NCI-H526 treated with DMSO at 0.1 percent for 48 hours (cell line): ENCODE measurements at places on chromosomes 4 and X.
A peak's percentile ranks its signal among the peaks of the same experiment; 100 is the strongest.

GRCh38 chrX:63050225-63050624, 300.9 kb downstream of the SPIN4 start:
- no peak for DNase-seq

GRCh38 chr4:80306260-80306659, 29.3 kb upstream of the CFAP299 start:
- no peak for DNase-seq

DNA sequence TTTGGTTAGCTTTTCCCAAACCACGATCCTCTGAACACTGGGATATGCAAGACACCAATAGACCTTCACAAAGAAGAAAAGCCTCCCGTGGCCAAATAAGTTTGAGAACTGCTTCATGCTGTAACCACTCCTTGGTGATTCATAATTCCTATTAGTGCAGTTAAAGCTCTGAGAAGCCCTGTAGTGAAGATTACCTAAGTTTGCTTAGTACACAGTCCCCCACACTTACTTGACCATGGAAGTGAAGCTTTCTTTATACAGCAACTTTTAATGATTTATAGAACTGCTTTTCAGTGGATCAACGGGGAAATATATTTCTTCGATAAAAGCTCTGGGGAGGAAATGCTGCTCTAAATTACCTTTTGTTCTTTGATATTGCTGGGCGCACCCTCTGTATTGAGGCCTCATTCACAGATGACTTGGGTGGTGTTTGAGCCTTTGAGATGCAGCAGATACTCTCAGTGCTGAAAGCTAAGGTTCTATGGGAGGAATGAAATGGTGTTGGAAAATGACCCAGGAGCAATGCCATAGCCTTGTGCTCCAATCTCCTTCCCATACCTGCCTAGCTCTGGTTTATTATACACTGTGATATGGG, 67.4 kb downstream of the CBLL2 start:
- no peak for DNase-seq

DNA sequence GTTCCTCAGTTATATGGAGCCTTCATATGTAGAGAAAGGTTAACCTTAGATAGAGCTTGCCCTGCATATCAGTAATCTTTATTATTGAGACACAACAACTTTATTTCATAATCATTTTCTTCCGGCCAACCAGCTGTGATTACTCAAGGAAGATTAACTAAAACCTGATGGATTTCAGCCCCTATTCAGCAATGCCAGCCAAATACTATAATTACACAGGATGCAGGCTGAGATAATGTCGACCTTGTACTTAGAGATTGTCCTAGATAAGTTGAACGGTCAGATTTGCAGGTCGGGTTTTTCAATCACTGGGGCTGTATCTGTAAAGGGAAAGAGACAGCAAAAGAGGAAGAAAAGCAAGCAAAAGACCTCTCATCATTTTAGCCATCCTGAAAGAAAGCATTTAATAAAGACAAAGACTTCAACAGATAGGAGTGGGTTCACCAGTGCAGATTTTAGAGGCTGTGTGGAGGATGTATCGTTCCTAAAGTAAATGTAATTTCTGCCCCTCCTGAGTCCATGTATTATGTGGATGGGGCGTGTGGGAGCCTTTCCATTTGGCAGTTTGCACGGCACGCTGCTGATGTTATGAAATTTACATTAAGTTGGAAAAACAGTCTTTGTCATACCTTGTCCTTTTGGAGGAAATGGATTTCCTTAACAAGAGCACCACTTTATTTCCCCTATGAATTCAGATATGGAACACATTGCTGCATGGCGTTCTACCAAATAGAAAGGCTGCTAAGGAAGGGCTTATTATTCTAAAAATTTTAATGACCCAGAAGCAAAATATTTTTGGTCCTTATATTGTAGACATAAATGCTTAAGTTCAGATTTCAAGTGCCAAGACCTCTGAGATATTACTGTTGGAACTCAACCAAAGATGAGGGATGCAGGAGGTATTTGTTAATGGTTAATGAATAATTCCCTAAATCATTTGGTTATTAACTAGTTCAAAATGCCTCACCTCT, 496.7 kb downstream of the SPRY1 start:
- no peak for DNase-seq

GRCh38 chr4:42845586-42845985, 46.9 kb upstream of the GRXCR1 start:
- DNase-seq: no peak

- DNase-seq: peak; percentile 49
Measured at GRCh38 chr4:157221895-157222770, 1.6 kb downstream of the GRIA2 start.

DNA sequence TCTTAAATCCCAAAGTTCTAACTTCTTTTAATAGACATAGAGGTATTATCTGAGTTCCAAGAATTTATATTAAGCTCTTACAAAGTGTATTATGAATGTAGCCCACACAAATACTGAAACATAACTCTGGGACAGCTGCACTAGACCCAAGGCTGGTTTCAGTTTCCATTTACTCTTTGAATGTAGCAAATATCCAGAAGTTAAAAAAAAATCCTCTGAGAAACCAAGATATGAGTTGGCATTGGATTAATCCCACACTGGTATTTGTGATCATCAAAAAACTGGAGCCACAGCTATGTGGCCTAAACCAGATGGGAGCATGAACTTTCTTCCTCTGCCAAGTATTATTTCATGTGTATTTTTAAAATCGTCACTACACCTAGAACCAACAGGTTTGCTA, 23.6 kb upstream of the SMPX start:
- no peak for DNase-seq

DNA sequence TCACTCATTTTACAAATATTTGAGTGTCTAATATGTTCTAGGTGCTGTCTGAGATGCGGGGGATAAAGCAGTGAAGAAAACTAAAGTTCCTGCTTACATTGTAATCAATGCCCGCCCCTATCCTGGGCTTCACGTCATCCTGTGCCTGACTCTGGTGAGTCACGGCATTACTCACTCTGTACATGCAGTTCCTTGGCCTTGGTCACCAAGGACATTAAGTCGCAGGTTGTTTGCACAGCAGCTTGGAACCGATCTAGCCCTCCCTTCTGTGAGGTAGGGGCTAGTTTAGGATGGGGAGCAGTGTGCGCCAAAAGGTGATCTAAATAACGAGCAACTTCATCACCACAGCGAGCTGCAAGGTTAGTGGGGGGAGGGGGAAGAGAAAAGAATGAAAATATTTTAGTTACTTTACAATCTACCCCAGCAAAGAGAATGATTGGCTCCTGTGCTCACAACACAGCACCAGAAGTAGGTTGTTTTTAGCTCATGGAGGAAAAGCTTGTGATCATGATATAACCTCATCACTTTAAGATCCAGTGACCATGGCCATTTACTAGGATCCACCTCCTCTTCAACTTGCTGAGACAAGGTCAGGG, 48.0 kb upstream of the HDAC8 start:
- DNase-seq: no peak

DNA sequence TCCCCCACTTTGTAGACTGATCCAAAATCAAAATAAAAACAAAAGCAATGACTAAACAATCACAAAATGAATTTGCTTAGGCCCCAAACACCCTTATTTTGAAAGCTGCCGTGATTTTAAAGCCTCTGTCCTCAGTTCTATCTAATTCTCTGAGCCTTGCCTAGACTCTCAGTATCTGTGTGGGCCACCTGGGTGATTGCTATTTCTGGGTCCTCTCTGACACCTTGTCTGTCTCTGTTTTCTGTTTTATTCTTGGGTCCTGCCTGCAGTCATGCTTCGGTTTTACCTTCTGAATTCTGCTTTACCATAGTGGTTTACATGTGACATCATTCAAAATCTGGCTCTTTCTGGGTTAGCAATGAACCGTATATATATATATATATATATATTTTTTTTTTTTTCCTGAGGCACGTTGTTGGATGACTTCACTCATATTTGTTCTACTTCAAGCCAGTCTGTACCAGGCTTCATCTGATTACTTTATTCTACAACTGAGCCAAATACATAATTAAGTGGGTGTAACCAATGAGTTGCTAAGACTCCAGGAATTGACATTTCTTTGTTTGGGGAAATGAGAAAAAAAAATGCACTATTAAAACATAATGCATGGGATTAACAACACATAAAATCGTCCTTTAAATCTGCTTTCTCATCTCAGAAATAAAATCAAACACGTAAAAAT, 710.7 kb upstream of the SLIT2 start:
- DNase-seq: no peak

- DNase-seq: no peak
Measured at GRCh38 chr4:77268108-77268507, 111.1 kb downstream of the CCNG2 start.

GRCh38 chr4:181822005-181822375, 421.2 kb upstream of the TENM3 start:
- no peak for DNase-seq

DNA sequence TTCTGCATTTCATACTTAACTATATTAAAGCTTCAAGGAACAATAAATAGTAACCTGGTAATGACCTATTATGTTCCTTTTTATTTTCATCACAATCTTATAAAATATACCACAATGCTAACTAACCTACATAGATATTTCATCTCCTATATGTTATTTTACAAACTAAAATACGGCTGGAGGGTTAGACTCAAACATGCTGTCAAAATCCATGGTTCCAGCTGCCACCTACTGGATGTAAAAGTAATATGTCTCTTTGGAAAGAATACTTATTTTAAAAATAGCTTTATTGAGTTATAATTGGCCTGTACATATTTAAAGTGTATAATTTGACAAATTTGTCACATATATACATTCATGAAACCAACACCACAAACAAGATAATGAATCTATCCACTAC, 15.0 kb downstream of the RGN start:
- no peak for DNase-seq

- DNase-seq: no peak
Measured at GRCh38 chr4:184806711-184807110, 19.1 kb downstream of the ACSL1 start.

DNA sequence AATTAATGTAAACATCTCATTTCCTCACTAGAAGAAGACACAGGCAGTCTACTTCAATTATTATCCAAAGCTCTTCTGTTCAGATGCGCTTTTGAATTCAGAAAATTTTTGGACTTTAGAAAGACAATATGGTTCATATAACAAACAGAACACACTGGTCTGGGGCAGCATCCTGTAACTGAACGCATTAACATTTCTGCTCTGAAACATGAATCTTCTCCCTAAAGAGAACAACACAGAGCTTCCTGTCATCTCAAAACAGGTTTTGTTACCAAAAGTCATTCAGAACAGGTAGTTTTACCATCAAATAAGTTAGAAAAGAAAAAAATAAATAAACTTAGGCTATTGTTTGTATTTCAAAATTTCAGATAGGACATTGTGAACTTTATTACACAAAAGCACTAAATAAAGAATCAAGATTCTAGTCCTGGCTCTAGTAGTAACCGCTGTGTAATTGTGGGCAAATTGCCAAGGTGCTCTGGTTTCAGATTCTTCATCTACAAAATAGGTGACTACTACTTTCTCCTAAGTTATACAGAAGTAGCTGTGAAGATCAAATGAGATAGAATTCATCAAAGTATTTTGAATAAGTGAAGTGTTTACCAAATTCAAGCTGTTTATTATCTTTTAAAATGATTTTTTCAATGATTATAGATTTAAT, 252.3 kb upstream of the RASGEF1B start:
- no peak for DNase-seq

DNA sequence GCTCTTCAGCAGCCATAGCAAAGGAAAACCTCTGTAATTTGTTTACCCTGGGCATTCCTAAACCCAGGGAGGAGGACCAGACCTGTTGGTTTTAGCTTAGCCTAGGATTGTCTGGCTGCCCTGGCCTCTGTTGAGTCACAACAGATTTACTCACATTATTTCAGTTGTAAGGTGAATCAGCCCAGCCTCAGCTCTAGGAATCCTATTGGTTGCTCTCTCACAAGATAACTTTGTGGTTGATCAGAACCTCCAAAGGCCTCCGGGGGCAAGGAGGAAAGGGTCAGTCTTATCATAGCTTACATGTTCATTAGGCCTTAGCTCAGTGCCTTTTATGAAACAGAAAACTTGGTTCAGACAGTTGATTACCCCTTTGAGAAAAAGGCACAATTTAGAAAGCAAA, 41.0 kb downstream of the PDK3 start:
- DNase-seq: no peak

- no peak for DNase-seq
Measured at GRCh38 chrX:5100004-5100403, 1128.7 kb downstream of the NLGN4X start.

DNA sequence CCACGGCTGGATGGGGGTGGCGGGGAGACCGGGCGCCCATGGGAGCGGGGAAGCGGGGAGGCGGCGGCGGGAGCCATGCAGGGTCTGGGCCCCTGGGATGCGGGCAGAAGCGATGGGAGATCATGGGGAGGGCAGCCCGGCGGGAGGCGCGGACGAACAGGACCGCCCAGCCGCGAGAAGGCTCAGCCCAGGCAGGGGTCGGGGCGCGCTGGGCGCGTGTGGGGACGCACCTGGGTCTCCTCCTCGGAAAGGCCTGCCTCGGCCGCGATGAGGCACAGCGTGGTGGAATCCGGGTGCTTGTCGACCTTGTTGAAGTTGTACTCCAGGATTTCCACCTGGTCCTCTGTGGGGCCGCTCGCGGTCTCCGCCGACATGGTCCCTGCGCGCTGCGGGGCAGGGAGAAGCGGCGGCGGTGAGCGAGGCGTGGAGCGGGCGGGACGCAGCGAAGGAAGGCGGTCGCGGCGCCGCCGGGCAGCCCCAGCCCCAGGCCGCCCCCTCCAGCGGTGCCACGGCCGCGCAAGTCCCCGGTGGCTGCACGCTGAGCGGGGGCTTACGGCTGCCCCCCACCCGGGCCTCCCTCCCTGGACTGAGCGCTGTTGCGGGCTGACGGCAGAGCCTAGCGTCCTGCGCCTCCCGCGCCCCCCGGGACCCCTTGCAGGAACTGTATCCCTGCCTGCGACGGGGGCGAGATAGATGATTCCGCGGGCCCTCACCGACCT, 25.3 kb downstream of the HOPX start:
- DNase-seq: no peak

DNA sequence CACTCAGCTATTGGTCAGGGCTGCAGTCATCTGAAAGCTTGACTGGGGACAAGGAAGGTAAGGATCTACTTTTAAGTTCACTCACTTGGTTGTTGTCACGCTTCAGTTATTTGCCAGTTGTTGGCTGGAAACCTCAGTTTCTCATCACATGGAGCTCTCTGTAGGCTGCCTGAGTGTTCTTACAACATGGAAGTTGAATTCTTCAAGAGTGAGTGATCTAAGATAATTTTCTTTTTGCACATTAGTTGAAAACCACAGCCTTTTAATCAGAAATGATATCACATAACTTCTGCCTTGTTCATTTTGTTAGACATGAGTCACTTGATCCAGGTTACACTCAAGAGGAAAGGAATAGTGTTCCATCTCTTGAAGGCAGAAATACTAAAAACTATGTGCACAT, 552.7 kb downstream of the RAPGEF2 start:
- no peak for DNase-seq

- DNase-seq: no peak
Measured at GRCh38 chr4:6491235-6491634, 18.8 kb upstream of the PPP2R2C start.

GRCh38 chr4:4602468-4602867, 60.6 kb upstream of the STX18 start:
- no peak for DNase-seq

- DNase-seq: no peak
Measured at GRCh38 chr4:1879485-1879884, 8.3 kb downstream of the NSD2 start.
